ENCODE measurements at places on chromosomes 7 and 10.

GRCh38 chr7:128740996-128741395 lies 1.8 kb downstream of the CALU start:
- DNase-seq, result peak; percentile 47

DNA sequence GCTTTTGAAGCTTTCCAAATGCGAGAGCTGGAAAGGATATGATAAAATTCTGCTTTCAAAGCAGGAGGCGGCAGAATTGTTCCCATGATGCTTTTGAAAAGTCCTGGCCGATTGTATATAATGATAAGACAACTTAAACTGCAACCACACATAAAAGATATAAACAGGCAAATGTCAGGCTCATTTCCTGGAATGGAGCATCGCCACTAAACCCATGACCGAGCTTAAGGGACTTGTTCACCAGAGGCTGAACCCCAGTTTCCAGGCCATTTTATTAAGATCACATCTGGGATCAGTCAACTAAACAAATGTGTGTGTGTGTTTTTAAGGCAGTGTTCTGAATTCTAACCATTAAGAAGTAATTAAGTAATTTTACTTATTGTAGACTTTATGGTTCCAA lies 131.6 kb downstream of the ITGA8 start:
- no peak for DNase-seq

GRCh38 chr7:96217147-96217546 lies 104.8 kb downstream of the SLC25A13 start:
- DNase-seq, result no peak

GRCh38 chr7:114141415-114141814 lies 222.6 kb upstream of the PPP1R3A start:
- no peak for DNase-seq

DNA sequence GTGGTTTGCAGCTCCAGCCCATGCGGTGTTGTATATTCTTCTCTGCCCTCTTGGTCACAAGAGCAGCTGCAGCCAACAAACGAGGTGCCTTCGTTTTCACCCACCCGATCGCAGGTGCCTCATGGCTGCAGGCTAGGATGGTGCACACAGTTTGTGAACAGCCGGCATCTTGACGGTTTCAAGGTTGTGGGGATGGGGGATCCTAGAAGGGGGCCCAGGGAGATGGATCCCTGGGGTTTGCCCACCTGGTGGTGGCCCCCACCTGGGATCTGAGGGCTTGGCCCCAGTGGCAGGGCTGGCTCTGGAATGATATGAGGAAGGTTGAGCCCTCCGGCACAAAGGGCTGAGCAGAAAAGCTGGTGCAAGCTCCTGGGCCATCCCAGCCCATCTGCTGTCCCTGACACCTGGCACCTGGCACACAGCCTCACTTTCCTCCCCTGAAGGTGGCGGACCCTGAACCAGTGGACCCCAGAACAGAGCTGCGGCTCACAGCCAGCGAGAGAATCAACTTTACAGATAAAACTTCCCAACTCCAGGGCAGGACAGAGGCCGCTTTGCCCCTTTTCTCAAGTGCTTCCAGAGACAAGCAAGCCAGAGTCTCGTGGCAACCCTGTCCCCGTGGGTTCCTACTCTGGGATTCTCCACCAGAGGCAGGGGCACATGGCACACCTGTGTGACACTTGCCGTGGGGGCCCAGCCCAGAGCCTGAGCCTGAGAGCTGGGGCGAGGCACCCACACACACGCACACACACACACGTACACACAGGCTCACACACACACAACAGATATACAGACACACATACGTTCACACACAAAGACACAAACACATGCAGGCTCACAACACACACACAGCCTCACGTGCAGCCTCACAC lies 177.3 kb upstream of the PPP2R2D start:
- no peak for DNase-seq

GRCh38 chr7:155881471-155882350 lies 69.4 kb upstream of the SHH start:
- DNase-seq, result no peak
